Thoracic aorta endothelial cell (primary cell): ENCODE measurements at places on chromosomes 4 and X. TPM values are rescaled to one million over a fixed set of nuclear protein-coding genes. Genes with fewer than 3 reads are reported as not detected.

The FDCSP gene
- total RNA-seq, result not detected in 2 replicates

The CT55 gene
- total RNA-seq, result not detected in 2 replicates

The HTN1 gene
- not detected in 2 replicates for total RNA-seq

The ZDHHC15 gene
- 0.14 and 0.40 TPM in 2 replicates for total RNA-seq

The GAGE12F gene
- not detected in 2 replicates for total RNA-seq

The NHSL2 gene
- 38.0 and 71.1 TPM in 2 replicates for total RNA-seq

The SRPX gene
- total RNA-seq, result 317 and 330 TPM in 2 replicates

The MAGEA8 gene
- total RNA-seq, result not detected in 2 replicates

The ZFYVE28 gene
- 7.2 and 11.5 TPM in 2 replicates for total RNA-seq
